ENCODE measurements at places on chromosomes 2 and 18.

- DNase-seq = no peak
Measured at GRCh38 chr2:220246386-220246785, 619.0 kb downstream of the SLC4A3 start.

GRCh38 chr2:240505910-240506309 is 51.9 kb downstream of the ANKMY1 start:
- DNase-seq = no peak

GRCh38 chr18:63368611-63369010 is 1.6 kb upstream of the KDSR start:
- no peak for DNase-seq

DNA sequence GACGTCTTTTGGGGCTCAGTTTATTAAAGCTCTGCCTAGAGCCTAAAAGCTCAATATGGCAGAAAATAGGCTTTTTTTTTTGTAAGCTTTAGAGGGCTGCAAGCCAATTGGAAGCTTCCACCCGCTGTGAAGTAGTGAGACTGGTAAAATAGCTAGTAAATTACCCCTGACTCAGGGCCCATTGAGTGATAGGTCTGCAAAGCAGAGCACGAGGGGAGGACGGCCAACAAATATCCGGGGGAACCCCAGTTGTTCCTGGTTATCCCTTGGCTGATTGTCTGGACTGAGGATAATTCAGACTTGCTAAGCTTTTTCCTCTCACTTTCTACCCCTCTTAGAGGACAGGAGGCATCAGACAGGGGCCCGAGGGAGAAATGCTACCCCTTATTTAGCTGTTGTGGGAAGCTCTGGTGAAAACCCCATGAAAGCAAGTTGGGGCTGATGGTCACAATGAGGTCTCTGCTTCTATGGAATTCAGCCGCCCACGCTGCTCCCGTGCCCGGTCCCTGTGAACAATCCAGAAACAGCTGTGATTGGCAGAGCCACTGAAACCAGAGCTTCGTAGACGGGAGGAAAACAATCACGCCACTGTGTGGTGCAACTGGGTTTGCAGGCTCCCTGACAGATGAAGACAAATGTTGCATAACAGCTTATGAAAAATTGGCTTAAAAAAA is 141.9 kb upstream of the LGALSL start:
- peak; percentile 91 for DNase-seq

DNA sequence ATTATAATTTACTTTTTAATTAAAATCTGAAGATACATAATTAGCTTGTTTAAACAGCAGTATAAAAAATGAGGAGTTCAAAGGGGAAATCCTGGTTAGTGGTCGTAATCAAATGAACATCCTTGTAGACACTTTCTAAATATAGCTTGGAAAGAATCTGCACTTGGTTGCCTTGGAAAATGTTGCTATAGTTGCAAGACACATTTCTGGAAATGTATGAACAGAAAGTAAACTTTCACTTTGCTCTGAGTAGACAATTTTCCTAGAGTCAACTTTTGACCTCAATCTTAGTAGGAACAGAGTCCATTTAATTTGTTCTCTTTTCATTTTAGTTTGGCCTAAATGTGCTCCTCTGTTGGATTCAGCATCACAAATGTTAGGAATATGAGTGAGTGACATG is 38.3 kb downstream of the GCA start:
- DNase-seq = peak; percentile 24

- DNase-seq = peak; percentile 28
Measured at GRCh38 chr2:73295751-73296400, 2.5 kb upstream of the EGR4 start.

DNA sequence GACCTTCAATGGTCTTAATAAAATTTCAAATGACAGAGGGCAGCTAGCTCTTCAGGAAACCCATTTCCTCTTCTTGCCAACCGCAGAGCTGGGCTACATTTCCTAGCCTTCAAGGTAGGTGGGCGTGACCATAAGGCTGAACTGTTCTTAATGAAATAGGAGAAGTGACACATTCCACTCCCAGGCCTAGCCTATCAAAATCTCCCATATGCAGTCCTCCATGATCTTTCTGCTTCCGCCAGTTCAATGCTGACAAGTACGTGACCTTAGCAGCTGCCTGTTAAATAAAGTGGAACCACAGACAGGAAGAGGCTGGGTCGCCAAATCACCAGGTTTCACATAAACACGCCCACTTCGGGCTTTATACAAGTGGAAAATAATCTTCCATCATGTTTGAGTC is 13.2 kb downstream of the SERPINE2 start:
- DNase-seq = no peak

DNA sequence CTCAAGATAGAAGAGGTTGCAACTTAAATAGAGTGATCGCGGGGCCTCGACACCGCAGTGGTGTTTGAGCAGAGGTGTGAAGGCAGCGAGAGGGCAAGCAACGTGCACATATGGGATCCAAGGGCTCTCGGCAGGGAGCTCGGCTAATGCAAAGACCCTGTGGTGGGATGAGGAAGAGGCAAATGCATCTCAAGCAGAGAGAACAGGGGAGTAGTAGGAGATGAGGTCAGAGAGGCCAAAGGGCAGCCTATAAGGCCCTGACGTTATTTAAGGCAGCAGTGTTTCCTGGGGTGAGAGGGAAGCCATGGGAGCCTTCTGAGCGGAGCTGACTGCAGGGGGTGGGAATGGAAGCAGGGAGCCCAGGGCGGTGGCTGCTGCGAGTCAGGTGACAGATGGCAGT is 74.5 kb downstream of the MRPS9 start:
- DNase-seq = no peak

DNA sequence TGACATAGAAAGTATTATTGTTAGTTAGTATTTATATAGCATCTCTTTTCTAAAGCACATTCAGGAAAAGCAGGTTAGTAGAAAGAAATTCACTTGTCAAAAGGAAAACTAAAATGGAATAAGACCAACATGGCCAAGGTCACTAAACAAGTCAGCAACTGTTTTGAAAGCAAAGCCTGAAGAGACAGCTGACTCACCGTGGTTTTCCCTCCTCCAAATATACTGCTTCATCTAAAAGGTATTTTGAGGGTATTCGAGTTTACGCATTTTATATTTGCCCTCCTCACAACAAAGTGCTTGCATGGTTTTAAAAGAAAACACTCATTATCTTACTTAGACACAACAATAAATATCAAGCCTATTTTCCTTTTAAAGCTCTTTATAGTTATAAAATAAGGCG is 24.0 kb downstream of the ZNF385B start:
- DNase-seq = peak; percentile 88

DNA sequence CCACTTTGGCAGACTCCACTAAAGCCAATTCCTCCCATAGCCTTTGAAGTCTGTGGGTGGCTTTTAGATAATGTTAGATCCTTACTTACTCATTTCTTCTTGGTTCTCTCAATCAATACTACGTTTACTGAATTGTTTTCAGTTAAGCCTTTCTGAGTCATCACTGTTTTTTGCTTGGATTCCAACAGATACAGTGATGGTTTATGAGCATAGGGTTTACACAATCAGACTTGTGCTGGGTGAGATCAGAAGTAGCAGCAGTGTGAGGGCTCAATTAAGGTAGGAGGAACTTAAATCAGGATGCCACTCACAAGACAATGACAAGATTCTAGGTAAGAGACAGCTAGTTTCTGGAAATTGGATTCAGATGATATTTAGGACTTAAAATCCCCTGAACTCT is 297.7 kb upstream of the DOK6 start:
- DNase-seq = peak; percentile 20

DNA sequence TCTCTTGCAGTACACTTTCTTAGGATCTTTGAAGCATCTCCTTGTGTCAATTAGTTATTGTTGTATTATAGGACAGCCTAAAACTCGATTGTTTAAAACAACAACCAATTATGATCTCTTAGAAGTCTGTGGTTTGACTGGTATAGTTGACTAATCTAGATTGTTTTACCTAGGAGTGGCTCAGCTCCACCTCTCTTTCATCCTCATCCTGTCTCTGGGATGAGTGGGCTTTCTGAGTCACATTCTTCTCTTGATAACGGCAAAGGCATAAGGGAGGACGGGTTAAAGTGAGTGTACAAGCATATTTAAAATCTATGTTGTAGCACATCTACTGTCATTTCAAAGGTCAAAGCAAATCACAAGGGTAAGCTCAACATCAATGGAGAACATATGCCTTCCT is 102.3 kb upstream of the GULP1 start:
- DNase-seq = peak; percentile 53

- peak; percentile 45 for DNase-seq
Measured at GRCh38 chr18:12657684-12658425, at the start of gene SPIRE1. SPIRE1 (minus strand) TSS chr18:12658107; CDS start chr18:12657866, 241 bp downstream.

DNA sequence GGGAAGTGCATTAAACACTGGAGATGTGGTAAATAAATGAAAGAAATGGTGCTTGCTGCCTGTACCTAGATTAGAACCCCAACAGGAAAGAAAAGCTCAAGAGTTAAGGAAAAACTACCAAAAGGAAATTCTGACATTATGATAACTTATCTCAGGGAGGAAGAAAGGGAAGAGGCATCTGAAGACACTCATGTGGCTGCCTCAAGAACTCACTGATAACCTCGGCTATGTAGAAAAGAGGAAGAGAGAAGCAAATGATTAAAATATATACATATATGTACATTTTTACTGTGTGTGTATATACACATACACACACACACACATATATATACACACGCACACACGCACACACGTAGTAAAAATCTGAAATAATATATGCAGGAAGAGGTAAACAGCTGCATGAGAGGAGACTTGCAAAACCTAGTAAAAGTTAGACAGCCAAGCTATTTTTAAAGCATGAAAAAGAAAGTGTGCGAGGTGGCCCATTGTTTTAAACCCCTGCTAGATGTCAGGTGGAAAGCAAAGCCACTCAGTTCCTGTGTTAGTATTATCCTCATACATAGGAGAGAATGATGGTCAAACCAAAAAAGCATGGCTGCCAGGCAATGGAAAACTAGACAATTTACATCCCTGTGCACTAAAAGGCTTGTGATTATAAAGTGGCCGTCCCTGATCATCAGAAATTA is 483.0 kb upstream of the NRP2 start:
- DNase-seq = no peak

DNA sequence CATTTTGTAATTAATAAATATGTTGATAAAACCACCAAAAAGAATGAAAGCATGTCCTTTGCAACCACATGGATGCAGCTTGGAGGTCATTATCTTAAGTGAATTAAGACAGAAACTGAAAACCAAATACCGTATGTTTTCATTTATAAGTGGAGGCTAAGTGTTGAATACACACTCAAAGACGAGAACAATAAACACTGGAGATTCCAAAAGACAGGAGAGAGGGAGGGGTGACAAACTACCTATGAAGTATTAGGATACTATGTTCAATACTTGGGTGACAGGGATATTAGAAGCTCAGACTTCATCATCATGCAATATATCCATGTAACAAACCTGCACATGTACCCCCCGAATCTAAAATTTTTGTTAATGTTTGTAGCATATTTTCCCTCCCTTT is 7.0 kb downstream of the ERLEC1 start:
- no peak for DNase-seq

GRCh38 chr2:2590141-2590540 is 259.1 kb upstream of the MYT1L start:
- no peak for DNase-seq

DNA sequence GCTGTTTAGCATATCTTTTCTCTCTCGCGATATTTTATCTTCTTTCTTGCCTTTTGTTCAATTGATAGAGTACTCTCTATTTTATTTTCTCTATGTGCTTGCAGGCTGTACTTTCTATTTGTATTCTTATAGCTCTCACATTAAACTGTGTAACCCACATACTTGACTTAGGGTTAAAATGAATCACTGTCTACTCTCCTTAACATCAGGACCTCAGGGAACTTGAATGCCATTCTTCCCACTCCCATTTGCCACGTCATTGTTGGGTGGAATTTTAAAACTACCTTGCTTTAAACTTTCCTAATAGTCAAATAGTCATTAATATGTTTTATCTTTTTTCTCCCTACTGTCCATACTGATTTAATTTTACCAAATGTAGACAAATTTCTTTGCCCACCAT is 269.7 kb downstream of the ALPK2 start:
- peak; percentile 55 for DNase-seq

DNA sequence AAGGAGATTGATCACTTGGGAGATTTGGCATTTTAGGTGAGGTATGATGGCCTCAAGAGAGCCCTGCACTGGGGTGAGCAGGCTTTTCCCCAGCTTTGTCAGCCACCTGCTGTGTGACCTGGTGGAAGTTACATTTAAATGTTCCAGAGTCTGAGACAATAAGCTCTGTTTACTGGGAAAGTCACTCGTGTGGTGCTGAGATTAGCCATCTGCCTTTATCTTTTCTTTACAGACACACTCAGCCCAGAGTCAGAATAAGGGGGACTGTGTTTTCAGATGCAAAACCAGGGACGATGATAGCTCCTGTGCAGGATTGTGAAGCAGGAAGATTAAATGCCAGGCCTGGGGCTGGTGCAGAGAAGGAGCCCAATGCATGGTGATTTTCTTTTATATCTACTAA is 47.9 kb downstream of the SH3RF3 start:
- no peak for DNase-seq

- no peak for DNase-seq
Measured at GRCh38 chr18:1976484-1976883, 594.8 kb downstream of the METTL4 start.

DNA sequence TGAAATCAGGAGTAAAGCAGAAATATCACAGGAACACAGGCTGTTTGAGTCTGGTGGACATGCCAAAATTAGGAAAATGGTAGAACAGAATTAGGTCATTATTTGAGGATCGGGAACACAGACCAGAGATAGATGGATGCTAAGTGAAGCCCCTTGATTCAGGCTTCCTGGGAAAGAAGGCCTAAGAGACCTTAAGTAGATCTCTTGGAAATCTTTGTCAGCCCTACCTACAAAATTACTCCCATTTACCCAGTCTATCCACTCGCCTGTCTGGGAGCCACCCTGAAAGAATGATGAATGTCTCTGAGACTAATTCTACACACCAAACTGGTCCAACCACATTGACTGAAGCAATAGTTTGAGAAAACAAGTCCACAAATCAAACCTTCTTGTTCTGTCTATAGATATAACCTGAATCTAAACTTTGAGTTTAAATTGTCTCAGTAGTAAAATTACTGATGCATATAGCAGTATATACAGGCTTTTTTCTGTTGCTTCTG is 36.6 kb upstream of the TANK start:
- DNase-seq = peak; percentile 60

- no peak for DNase-seq
Measured at GRCh38 chr2:74089816-74090745, 57.6 kb downstream of the BOLA3 start.

DNA sequence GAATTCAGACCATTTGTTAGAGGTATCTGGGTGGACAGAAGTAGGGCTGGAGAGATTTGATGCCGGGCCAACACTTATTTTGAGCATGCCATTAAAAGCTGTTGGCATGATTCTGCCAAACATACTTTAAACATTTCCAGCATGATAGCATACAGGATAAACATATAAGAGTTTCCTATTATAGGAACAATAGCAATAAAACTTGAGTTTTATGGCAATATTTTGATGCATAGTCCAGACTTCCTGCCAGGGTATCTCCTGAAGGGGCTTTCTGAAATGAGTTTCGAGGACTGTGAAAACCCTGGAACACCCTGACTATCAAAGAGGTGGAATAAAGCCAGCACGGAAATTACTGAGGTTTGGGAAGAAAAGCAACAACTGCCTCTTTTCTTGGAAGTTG is 1398.0 kb upstream of the NXPH2 start:
- no peak for DNase-seq

- DNase-seq = no peak
Measured at GRCh38 chr18:72086421-72086820, 457.7 kb downstream of the CBLN2 start.
